Right renal cortex interstitium (tissue), 3 donors: ENCODE measurements at places on chromosomes 16 and 17.
A peak's percentile ranks its signal among the peaks of the same experiment; 100 is the strongest.

- no peak for DNase-seq
Measured at GRCh38 chr17:63486317-63487013, 9.6 kb downstream of the ACE start.

- no peak for DNase-seq
Measured at GRCh38 chr17:48520631-48521079, 10.2 kb downstream of the HOXB1 start.

DNA sequence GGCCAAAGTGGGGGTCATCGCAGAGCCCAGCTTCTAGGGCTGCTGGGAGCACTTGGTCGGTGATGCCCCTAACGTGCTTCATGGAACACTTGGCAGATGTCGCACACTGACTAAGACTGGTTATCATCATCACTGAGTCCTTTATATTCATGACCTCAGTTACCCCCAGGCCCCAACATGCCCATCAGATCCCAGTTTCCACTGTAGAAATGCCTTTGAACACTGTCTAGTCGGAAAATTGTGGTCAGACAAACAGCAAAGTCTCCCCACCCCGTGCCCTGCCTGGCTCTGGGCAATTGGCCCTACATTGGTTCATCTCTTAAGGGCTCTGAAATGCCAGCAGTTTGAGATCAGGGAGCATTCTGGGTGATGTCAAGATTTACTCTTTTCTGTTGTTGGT lies 51.3 kb downstream of the NKD1 start:
- no peak for DNase-seq

DNA sequence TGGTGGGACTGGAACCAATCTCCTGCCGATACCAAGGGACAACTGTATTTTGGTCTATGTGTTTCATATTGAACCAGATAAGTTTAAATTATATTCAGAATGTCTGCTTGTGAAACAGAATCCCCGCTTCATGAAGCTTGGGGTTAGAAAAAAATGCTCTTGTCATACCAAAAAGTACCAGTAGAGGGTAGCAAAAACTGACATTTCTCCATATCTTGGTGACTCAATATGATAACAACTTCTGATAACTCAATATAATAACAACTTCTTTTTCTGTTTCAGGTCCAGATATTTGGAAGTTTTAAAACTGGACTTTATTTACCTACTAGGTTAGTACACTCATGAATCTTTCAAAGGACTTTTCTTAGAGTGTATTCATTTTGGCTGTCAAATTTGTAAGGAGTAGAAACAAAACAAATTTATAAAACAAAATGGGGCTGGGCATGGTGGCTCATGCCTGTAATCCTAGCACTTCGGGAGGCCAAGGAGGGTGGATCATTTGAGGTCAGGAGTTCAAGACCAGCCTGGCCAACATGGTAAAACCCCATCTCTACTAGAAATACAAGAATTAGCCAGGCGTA lies 52.3 kb upstream of the ADCY7 start:
- peak; percentile 36 for DNase-seq

DNA sequence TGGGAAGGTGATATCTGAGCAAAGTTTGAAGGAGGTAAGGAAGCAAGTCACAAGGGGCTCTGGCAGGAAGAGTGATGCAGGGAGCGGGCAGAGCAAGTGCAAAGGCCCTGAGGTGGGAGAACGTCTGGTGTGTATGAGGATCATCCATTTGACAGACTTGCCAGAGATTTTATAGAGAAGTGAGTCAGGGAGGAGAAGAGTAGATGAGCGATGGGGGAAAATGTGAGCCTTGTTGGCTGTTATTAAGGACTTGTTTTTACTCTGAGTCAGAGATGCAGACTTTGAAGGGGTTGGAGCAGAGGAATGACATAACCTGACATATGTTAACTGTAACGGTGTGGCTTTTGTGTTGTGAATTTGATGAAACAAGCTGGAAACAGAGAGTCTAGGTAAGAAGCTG lies 3.5 kb upstream of the CLEC10A start:
- no peak for DNase-seq

DNA sequence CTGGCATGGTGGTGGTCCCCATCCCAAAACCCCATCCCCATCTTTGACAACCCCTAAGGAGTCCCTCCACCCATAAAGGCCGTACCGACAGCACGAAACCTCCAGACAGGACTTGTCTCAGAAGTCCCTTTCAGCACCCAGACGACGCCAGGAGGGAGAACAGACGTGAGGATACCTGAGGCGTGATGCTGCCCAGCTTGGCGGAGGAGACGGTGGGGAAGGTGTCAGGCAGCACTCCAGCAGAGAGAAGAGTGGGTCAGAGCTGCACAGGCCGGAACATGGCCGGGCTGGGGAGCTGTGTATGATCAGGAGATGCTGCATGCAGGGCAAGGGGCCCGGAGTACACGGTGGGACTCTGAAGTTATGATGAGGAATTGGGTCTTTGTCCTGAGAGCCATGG lies 244.2 kb downstream of the GSG1L start:
- DNase-seq, result no peak

DNA sequence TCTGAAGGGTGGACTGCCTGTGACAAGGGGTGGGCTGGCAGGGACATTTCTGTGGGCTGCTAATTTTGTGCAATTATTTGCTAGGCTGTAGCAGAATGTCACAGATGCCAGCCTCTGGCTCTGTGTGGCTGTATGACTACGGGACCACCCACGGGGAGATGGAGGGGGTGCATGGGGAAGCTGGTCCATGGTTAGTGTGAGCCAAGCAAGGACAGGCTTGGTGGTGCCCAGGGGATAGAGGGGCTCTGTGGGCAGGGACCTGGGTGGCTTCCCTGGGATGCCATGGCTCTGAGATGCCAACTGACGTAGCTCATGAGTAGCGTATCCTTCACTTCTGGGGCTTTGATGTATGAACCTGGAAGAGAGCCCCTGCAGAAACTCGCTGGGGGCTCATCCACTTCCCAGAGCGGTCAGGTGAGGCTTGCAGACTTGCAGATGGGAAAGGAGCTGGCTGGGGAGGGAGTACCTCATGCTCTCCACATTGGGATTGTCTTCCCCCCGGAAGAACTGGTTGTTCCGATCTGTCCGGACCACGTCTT lies 87.2 kb downstream of the TBC1D16 start:
- no peak for DNase-seq

DNA sequence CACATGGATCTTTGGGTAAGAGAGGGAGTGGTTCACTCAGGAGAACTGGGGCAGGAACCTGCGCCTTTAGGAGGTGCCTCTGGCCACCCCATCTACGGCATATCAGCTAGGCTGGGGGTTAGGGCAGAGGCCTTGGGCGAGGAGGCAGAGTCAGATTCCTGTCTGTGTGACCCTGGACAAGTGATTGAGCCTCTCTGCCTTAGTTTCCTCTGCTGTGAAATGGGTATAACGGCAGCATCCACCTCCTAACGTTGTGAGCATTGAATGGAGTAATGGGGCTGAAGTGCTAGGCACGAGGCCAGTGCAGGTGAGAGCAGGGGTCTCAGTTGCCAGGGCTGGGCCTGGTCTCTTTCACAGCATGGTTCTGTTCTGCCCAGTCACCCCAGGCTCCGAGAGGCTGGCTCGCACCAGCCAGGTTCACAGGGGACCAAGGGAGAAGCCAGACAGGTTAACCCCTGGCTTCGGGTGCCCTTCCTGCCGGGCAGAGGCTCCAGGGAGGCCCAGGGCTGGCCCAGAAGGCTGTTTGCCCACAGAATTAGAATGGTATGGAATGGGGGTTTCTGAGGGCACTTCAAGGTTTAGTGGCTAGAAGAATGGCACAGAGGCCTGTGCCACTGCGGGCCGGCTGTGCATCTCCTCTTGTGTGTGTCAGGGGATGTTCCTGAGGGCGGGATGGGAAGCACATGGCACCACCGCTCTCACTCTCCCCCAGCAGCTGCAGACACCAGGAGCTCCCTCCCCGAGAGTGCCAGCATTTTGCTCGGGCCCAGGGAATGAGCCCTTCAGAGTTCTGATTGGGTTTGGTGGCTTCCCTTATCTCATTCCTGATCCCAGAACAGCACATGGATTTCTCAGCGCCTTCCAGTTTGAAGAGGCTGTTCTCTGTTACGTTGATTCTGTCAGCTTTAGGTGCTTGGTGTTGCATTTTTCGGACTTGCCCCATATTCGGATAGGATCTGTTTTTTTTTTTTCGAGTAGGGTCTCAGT lies 23.8 kb downstream of the UNC13D start:
- DNase-seq, result no peak

DNA sequence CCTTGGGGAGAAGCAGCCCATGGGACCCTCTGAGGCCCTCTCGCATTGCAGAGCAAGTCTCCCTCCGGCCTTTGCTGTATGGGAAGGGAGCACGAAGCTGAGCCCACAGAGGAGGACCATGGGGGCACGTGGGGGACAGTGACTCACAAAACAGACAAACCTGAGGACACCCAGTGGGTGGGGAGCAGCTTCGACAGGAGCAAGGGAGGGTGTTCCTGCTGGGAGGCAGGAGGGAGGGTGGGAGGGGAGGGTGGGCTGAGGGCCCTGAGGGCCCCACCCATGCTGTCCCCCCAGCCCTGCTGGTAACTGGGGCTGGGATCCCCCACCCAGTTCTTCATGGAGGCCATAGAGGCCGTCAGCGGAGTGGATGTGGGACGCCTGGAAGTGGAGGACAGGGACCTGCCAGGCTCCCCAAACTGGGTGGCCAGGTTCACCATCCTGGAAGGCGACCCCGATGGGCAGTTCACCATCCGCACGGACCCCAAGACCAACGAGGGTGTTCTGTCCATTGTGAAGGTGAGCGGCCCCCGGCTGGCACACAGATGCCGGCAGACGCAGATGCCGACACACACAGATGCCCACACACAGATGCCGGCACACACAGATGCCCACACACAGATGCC lies 12.5 kb downstream of the SLC22A31 start:
- no peak for DNase-seq

DNA sequence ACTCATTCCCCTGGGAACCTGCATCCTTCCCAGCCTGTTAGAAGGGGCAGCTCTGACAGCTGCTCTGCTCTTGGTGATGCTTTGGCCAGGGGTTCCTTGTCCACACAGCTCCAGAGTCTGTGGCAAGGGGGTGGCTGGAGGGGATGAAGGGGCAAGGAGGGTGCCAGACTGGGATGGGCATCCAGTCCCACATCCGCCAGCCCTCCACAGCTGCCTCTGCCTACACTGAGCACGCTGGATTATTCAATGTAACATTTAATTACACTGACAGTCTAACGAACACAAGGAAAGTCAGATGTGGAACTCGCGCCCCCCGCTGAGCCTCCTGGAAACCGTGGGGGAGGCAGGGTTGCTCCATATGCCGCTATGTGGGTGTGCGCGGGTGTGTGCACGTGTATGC lies 101.1 kb downstream of the C16orf78 start:
- DNase-seq, result no peak

- no peak for DNase-seq
Measured at GRCh38 chr17:10842658-10843057, 4.8 kb upstream of the PIRT start.

DNA sequence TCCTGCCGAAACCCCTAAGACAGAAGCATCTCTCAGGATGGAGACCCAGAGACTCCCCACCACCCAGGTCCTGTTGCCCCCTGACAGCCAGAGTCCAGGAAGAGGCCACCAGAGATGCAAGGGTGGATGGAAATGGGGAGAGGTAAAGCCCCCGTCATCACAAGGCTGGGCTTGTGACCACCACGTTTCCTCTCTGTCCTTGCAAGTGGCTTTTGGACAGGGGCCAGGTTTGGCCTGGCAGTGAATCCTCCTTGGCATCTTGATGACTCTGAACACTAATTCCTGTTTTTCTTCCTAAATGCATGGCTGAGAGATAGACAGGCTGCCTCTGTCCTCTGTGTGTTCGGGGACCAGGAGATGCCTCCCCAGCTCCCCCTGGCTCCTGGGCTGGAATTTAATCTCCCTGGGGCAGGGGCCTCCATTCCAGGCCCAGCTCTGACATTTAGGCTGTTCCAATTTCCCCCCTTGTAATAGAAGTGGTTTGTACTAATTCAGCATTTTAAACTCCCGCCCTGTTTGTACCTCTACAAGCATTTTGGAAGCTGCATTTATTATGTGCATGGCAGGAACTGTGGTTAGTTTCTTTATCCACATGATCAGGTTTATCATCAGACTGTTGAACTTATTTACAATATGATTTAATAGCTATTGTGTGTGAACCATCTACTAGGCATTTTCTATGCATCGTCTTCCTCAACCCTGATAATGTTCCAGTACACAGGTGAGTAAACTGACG lies 116.1 kb upstream of the IRX6 start:
- DNase-seq, result no peak

- no peak for DNase-seq
Measured at GRCh38 chr16:69105501-69106361, at the start of gene HAS3. Gene HAS3 (plus strand): TSS chr16:69105653. CDS start chr16:69109396, 3,743 bp downstream.

- no peak for DNase-seq
Measured at GRCh38 chr16:58022601-58023371, 2.8 kb upstream of the MMP15 start.

DNA sequence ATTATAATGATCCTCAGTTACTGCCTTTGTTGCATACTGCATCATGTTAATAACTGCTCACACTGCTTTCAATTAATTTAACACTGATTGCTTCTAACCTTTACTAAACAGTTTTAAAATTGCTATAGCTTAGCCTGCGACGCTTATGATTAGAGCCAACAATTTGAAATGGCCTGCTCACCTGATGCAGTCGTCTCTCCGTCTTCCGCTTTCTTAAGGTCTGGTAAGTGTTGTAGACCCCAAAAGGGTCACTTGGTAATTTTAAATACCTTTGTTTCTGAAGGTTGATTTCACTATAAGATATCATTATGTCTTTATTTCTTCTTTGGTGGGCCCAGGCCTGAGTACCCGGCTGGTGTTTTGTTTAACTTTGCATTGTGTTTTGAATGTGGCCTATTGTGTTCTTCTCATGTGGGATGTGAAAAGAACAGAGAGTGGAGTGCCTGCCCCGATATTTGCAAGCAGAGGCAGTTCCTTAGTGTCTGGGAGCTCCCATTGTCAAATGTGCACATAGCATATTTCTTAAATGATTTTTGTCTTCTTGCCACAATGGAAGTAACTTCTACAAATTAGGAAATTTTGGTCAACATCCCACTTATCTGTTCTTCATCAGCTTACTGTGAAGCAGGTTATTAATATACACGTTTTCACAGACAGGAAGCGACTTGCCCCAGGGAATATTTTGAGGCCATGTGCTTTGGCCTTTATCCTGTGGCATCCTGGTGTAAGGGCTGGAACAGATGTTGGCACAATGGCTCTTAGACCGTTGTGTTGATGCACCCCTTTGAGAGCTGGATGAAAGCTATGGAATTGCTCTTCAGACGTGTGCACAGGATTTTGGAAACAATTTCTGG lies 2.9 kb downstream of the PHKB start:
- no peak for DNase-seq

- no peak for DNase-seq
Measured at GRCh38 chr16:62064173-62064572, 27.9 kb upstream of the CDH8 start.

DNA sequence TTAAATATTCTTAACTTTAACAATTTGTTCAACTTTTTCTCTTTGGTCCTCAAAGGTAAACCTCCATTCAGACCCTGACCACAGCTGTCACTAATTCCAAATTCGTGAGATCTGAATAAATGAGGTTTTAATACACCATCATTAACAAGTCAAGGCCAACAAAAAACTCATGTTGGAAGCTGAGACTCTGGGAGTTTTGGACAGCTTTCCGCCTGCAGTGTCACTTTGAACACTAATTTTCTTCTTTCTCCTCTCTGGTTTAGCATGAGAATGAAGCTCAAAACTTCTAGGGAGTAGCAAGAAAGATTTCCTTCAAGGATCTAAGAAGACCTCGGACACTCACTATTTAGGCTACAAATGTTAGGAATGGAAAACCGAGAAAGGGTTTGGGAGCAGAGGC lies 32.7 kb upstream of the DNAH9 start:
- DNase-seq, result no peak
